ENCODE measurements at places on chromosomes 12 and 14. TPM values are rescaled to one million over a fixed set of nuclear protein-coding genes. Genes with fewer than 3 reads are reported as not detected.
A peak's percentile ranks its signal among the peaks of the same experiment; 100 is the strongest.

The VDR gene
- 39.7 TPM for total RNA-seq

The ANO4 gene
- 0.30 TPM for total RNA-seq

DNA sequence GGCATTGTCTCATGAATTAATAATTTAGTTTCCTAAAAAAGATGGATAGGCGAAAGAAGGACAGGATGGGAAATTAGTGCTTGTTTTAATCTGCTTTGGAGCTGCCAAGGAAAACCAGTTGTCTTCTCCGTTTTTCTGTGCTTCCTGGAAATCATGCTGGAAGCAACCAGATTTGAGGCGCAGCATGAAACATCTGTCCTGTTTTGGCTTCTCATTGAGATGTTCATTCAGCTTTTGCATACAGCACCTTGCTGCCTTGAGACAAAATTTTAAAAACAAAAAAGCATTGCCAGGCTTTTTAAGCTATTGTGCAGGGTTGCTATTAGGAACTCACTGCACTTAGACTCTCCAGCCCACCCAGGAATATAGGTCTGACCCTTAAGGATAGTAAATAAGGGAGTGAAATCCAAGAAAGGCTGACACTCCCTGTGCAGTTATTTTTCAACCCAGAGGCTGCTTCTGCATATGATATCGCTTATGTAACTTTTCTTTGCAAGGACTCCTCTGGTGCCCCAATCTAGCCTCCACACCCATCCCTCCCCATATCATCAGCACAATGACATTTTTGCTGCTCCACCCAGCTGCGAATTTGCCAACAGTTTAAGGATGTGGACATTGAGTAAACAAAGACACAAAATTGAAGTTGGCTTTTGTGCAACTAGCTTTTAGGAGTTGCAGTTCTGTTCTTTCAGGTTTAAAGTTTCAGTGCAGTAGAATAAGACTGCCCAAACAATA, 46.9 kb upstream of the MDM1 start:
- H3K4me3 ChIP-seq = no peak overlapping the region
- no peaks in the 10 kb centered on the region for H3K36me3 ChIP-seq
- DNase-seq = no peak
- H3K27me3 ChIP-seq = no peaks in the 10 kb centered on the region
- H3K4me1 ChIP-seq = peaks cover 22% of the 10 kb centered on the region
- H3K27ac ChIP-seq = no peak overlapping the region

- H3K27me3 ChIP-seq = no peaks in the 10 kb centered on the region
- no peaks in the 10 kb centered on the region for H3K4me1 ChIP-seq
- no peak overlapping the region for H3K4me3 ChIP-seq
- no peak overlapping the region for H3K27ac ChIP-seq
- H3K36me3 ChIP-seq = no peaks in the 10 kb centered on the region
- DNase-seq = no peak
Measured at GRCh38 chr14:48890333-48890732, 695.8 kb downstream of the RPS29 start.

GRCh38 chr14:76376878-76377734, 1.2 kb downstream of the ESRRB start:
- DNase-seq = no peak
- H3K27me3 ChIP-seq = peaks cover 88% of the 10 kb centered on the region
- peak overlapping the region; percentile 36 for H3K4me3 ChIP-seq
- H3K27ac ChIP-seq = no peak overlapping the region
- peaks cover 21% of the 10 kb centered on the region for H3K4me1 ChIP-seq

- peak within 1 kb of the TSS; percentile 50 for H3K27ac ChIP-seq
- no peak for DNase-seq
- peak within 1 kb of the TSS; percentile 63 for H3K4me3 ChIP-seq
- peaks cover 32% of the 10 kb centered on the region for H3K4me1 ChIP-seq
Measured at GRCh38 chr12:55707841-55708694, at the start of gene ITGA7. TSS of gene ITGA7 (minus strand) at chr12:55707904. CDS start at chr12:55707682, 222 bp downstream.

Data from suprapubic skin (tissue), 4 donors.